ENCODE measurements at places on chromosomes 16 and 17. TPM values are rescaled to one million over a fixed set of nuclear protein-coding genes. Genes with fewer than 3 reads are reported as not detected.

DNA sequence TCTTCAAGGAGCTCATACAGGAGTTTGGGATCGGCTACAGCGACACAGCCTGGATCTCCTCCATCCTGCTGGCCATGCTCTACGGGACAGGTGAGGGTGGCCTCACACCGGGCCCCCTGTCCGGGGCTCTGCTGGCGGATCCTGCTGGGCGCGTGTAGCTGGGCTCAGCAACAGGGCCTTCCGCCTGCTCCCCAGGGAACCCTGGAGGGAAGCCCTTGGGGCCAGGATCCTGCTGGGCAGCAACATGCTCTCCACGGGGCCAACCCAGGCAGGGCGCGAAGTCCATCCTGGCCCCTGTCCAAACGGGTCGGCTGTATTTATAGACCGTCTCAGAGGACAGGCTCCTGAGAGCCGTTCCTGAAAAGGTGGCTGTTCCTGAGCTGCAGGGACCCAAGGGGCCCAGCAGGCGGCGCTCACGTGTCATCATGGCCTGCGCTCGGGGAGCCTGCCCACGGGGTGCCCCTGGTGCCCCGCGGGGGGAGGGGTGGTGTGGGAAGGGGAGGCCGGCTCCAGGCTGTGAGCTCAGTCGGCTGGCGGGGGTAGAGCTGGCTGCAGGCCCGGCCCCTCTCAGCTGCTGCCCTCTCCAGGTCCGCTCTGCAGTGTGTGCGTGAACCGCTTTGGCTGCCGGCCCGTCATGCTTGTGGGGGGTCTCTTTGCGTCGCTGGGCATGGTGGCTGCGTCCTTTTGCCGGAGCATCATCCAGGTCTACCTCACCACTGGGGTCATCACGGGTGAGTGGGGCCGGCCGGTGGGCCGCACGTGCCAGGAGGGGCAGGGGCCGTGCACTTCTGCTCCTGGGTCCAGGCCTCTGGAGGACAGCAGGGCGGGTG, 7.5 kb downstream of the SLC16A3 start:
- no peak for DNase-seq

GRCh38 chr17:82195675-82196672, 16.7 kb downstream of the CCDC57 start:
- DNase-seq, result no peak

DNA sequence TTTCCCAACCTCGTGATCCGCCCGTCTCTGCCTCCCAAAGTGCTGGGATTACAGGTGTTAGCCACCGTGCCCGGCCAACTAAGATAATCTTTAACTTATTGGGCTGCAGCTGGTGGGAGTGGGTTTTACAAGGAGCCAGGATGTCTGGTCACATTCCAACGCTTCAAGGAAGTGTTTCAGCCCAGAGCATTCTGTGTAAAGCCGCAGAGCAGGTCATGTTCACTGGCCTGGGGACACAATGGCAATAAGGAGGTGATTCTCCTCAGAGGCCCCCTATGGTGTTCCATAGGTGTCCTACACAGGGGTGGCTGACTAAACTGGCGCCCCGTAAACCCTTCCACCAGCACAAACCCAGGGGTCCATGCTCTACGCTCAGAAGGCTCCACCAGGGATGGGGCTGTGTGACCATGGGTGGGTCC, 1.2 kb downstream of the QPRT start:
- no peak for DNase-seq

DNA sequence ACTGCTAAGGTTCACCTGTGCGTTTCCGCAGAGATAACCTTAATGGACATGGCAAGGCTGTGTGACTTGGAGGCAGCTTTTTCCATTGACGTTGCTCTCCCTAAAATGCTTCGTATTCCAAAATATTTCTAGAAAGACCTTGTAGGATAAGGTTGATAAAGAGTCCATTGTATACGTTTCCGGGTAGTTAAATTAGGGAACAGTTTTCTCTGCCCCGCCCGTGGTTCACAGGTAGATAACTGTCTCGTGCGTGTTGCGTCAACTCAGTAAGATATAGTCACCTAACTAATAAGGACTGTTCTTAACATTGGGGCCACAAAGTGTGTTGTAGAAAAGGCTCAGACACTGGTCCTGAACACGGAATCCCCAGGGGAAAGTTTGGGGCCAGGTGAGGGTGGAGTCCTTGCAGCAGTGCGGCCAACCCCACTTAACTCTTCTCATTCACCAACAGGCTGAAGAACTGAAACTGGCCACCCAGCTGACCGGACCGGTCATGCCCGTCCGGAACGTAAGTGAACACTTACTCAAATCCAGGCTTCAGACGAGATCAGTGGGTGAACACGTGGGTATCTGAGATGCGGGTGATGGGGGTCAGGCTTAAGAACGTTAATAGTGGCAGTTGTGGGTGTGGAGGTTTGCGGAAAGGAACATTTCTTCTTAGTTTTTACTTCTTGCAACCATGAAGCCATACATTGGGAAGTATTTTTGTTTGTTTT, 1.6 kb downstream of the RPL13 start:
- no peak for DNase-seq

DNA sequence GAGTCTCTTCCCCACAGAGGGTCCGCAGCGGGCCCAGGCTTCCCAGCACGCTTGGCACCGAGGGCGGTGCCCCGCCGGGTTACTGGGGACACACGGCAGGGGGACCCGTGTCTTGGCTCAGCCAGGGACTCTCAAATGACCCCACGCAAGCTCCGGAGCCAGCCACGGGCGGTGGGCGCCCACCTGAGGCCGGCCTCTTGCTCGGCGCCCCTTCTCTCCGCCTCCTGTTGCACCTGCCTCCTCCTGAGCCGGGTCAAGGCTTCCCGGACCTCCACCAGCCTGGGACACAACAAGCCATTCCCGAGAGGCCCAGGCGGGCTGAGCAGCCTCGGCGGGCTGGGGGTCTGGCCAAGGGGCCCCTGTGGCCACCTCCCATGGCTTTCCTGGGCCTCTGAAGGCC, 1.7 kb downstream of the CCDC154 start:
- no peak for DNase-seq

DNA sequence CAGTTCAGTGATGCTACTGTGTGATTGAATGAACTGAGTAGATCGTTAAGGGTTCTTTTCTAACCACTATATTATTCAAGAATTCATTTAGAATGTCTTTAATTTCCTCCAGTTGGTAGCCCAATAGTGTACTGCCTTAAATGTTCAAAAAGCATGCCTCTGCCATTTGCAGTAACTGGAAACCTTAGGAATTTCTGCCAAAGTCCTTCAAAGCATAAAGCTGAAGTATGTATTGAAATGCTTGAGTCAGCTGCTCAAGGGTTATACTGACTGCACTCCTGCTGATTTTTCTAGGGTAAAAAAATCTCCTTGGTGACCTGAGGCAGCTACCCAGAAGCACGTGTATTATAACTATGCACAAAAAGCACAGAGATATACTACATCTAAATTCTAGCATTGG, 56.5 kb downstream of the SNTB2 start:
- no peak for DNase-seq

- no peak for DNase-seq
Observed at GRCh38 chr17:40622509-40622928, 25.1 kb downstream of the SMARCE1 start.

DNA sequence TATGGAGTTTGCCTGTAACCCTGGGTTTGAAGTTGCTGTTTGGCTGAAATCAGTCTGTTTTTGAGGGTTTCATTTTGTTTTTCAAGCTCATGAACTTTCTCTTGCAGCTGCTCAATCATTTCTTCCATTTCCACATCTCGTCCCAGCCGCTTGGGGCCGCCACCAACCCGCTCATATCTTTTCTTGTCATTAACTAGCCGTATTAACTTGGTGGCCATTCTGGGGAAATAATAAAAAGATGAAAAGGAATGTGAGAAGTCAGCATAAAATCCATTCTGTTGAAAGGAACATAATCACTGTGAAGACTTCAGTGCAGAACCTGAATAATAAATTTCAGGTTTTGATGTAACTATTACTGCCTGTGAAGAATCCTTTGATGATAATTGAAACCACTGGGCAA, 11.5 kb downstream of the RPGRIP1L start:
- DNase-seq, result no peak

- no peak for DNase-seq
Observed at GRCh38 chr17:31275116-31275515, 21.9 kb downstream of the OMG start.

- no peak for DNase-seq
Observed at GRCh38 chr16:28145796-28146195, 66.0 kb downstream of the XPO6 start.

DNA sequence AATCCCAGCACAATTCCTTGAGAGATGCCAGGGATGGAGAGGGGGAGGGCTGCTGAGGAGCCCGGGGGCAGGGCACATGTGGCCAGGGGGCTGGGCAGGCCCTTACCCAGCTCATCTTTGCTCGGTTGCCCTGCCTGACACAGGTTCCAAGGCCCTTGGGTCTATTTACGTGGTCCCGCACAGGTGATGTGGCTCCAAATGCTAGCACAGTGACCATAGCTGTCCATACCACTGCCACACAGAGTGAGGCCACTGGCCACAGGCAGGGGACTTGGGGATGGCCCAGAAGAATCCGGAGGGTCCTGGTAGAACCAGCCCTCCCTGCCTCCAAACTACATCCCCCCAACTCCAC, 10.0 kb upstream of the PRR29 start:
- DNase-seq, result no peak

DNA sequence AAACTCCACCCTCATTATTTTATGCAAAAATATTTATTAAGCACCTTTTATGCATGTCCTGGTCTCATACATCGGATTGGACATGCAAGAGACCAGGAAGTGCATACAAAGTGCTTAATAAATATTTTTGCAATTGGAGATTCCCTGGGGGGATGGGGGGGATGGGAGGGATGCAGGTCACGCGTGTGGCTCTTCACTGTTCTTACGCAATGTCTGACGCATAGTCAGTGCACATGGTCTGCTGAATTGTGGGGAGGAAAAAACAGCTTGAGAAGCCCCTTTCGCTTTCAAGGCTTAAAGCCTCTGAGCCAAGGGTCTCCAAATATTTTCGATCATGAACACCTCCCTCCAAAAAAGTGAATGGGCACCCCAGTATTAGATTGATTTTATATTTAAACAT, 96.7 kb upstream of the XYLT1 start:
- no peak for DNase-seq

DNA sequence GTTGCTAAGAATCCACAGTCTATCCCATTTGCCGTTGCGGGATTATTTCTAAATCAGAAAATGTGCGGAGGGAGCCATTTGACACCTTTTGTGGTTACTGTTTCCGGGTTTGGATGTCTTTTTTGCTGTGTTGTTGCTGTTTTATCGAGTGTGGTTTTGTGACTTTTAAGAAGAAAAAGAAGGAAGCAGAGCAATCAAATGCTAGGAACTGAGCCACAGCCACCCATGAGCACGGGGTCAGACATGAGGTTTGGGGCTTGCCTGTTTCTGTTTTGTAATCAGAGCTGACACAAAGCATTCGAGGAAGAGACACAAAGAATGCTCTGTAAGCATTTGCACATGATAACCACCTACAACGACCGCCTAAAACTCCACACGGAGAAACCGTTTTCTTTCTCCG, 53.1 kb upstream of the CHMP6 start:
- DNase-seq, result no peak

Gene PAM16
- 82.3 TPM for polyA plus RNA-seq

Gene SOX8
- polyA plus RNA-seq, result not detected

Gene GPR179
- polyA plus RNA-seq, result not detected

Gene PIK3R5
- 39.5 TPM for polyA plus RNA-seq

Gene CORO6
- 1.1 TPM for polyA plus RNA-seq

Gene OR4D2
- polyA plus RNA-seq, result not detected

Measured in GM12878 (cell line).